Naive thymus-derived CD4-positive, alpha-beta T cell (primary cell): ENCODE measurements at places on chromosomes 1 and 21.

DNA sequence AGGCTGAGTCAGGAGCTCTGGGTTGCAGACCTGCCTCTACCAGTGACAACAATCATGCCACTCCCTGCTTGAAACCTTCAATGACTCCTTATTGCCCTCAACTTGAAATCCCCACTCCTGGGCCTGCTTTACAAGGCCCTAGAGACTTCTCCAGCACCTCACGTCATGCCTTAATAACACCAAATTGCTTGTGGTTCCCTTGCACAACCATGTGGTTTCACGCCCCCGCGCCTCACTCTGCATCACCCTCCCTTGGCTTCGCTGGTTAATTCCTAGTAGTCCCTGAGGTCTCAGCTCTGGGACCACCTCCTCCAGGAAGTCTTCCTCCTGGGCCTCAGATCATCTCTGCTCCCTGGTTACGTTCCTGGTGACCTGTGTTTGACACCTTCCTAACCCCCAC is 33.0 kb downstream of the EPHA2 start:
- no peaks in the 10 kb centered on the region for H3K36me3 ChIP-seq
- H3K27me3 ChIP-seq = no peaks in the 10 kb centered on the region
- no peaks in the 10 kb centered on the region for H3K4me1 ChIP-seq
- no peak overlapping the region for H3K4me3 ChIP-seq
- no peak overlapping the region for H3K27ac ChIP-seq

DNA sequence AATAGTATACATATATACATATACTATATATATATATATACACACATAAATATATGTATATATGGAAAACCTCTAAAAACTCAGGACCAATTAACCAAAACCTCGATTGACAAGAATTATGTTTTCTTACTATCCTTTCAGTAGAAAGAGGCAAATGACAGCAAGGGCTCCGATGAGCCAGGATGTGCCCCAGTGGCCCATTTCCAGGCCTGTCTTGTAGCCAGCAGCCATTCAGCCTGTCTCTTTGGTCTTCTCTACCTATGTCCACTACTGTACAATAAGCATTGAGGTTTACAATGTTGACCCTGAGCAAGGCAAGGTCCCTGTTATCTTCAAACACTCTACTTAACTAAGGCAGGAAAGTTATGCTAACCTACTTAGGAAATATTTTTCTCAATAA is 9.8 kb downstream of the KCNA2 start:
- H3K27ac ChIP-seq = no peak overlapping the region
- H3K4me1 ChIP-seq = no peaks in the 10 kb centered on the region
- no peak for DNase-seq
- H3K27me3 ChIP-seq = no peaks in the 10 kb centered on the region
- no peak overlapping the region for H3K4me3 ChIP-seq

DNA sequence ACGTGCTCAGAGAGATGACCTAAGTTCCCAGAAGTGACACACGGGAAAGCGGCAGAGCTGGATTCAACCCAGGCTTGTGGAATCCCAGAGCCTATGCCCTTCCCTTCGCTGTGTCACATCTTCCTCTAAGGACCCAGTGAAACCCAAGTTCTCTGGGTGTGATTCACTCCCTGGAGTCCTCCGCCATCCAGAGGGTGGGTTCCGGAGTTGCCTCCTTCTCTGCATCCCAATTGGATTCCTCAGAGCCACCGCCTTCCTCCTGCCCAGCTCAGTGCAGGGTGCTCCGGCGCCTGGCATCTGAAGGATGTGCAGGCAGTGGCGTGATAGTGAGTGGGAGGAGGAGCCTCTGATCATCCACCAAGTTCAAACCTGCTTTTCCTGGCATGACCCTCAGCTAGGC is 20.7 kb upstream of the RCC2 start:
- no peaks in the 10 kb centered on the region for H3K27me3 ChIP-seq
- DNase-seq = no peak
- no peaks in the 10 kb centered on the region for H3K36me3 ChIP-seq

- no peak for DNase-seq
- no peaks in the 10 kb centered on the region for H3K27me3 ChIP-seq
- no peak overlapping the region for H3K27ac ChIP-seq
- no peaks in the 10 kb centered on the region for H3K4me1 ChIP-seq
- no peak overlapping the region for H3K4me3 ChIP-seq
Observed at GRCh38 chr1:247324204-247324787, 7.4 kb downstream of the ZNF496 start.

GRCh38 chr1:62286786-62287224 is 32.4 kb downstream of the KANK4 start:
- H3K4me1 ChIP-seq = no peaks in the 10 kb centered on the region
- no peak overlapping the region for H3K27ac ChIP-seq
- no peak overlapping the region for H3K4me3 ChIP-seq
- H3K27me3 ChIP-seq = no peaks in the 10 kb centered on the region

DNA sequence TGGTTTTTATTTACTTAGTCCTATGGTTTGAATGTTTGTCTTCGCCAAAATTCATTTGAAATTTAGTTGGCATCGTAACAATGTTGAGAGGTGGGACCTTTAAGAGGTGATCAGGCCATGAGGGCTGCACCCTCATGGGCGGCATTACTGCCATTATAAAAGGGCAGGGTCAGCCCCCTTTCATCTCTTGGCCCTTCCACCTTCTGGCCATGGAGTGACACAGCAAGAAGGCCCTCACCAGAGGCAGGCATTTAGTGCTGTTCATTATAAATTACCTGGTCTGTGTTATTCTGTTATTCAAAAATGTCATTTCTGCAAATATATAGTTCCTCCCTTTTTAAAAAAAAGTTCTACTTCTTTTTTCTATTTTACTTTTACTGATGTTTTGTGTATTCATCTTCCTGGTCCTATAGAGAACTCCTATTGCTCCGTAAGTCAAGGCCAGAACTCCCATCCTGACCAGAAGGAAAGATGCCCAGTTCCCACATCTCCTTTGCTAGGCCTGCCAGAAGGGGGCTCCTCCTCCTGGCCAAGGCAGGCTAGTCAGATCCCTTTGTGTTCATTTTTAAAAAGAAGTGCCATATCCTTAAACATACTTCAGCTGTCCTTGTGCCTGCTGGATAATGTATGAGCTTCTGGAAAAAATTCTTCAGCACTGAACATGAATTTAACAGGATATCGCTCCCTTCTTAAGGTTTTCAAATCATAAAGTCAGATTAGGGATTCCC is 10.0 kb upstream of the LBR start:
- no peaks in the 10 kb centered on the region for H3K4me1 ChIP-seq
- DNase-seq = no peak
- H3K27ac ChIP-seq = no peak overlapping the region
- no peaks in the 10 kb centered on the region for H3K36me3 ChIP-seq
- H3K4me3 ChIP-seq = no peak overlapping the region

DNA sequence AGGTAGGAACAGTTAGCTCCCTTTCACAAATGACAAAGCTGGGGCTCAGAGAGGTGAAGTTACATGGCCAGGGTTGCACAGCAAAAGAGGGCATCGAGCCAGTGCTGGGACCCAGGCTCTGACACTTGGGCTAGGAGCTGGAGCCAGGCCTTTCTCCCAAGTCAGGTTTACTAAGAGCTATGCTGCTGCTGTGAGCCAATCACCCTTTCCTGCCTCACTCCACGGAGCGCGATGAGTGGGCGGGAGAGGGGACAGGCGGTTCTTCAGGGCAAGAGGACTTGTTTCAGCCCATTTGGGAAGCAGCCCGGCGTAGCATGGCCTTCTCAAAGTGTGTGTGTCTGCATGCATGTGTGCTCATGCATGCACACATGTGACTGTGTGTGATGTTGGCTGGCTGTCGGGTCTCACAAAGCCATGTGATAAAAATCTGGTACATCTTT is 10.6 kb downstream of the ID3 start:
- H3K4me3 ChIP-seq = no peak overlapping the region
- H3K36me3 ChIP-seq = no peaks in the 10 kb centered on the region
- H3K27me3 ChIP-seq = no peaks in the 10 kb centered on the region
- H3K27ac ChIP-seq = no peak overlapping the region

- H3K36me3 ChIP-seq = no peaks in the 10 kb centered on the region
- H3K27ac ChIP-seq = no peak overlapping the region
- no peaks in the 10 kb centered on the region for H3K4me1 ChIP-seq
- no peak for DNase-seq
- H3K4me3 ChIP-seq = no peak overlapping the region
- no peaks in the 10 kb centered on the region for H3K27me3 ChIP-seq
Observed at GRCh38 chr1:213649373-213649772, 338.4 kb upstream of the PROX1 start.

GRCh38 chr1:165886193-165886592 is 58.8 kb downstream of the UCK2 start:
- H3K4me1 ChIP-seq = no peaks in the 10 kb centered on the region

DNA sequence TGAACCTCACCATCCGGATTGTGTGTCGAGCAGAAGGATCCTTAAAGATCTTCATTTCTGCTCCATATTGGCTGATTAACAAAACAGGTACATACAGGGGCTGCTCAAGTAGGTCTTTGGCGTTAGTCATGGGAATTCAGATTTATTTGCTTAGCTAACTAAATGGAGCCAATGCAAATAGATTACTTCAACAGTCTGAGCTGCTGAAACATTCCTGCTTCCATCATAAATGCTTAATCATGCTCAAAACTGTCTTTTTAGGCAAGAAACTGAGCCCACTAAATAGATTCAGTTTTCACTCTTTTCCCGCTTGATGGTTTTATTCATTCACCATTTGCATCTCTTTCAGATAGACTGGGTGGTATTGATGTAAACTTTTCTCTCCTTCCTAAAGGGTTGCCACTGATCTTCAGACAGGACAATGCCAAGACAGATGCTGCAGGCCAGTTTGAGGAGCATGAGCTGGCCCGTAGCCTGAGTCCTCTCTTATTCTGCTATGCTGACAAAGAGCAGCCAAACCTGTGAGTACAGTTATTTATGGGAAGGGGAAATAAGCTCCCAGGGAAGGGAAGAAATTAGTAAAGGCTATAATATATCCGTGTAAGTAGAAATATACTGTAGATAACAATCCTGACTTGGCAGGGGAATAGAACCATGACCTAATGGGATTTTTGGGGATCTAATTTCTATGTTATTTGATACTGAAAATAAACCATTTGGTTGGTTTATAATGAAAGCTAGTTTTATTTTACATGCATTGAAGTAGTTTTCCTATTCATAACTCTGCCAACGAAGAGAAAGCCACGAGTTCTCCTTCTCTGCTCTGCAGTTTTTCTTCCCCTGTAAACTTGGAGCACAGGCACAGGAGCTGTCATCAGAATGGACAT is 126.4 kb downstream of the VPS13D start:
- no peaks in the 10 kb centered on the region for H3K4me1 ChIP-seq
- H3K4me3 ChIP-seq = no peak overlapping the region
- no peak for DNase-seq
- peaks cover 22% of the 10 kb centered on the region for H3K36me3 ChIP-seq

DNA sequence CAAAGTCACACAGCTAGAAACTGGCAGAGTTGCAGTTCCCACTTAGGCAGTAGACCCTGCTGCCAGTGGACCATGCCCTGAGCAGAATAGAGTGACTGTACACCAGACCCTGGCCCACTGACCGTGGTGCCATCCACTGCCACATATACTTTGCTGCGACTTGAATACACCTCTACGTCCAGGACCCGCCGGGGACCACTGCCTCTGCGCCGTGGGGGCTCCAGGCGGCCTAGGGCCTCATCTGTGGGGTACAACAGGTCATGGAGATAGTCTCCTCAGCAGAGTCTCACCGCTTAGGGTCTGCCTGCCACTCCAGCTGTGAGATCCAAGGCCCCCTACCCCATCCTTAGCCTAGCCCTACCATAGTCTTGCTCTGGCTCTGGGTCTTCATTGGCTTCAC is 1.6 kb downstream of the POMGNT1 start:
- DNase-seq = no peak
- H3K27me3 ChIP-seq = no peaks in the 10 kb centered on the region
- peaks cover 53% of the 10 kb centered on the region for H3K36me3 ChIP-seq
- H3K27ac ChIP-seq = peak overlapping the region; percentile 90

DNA sequence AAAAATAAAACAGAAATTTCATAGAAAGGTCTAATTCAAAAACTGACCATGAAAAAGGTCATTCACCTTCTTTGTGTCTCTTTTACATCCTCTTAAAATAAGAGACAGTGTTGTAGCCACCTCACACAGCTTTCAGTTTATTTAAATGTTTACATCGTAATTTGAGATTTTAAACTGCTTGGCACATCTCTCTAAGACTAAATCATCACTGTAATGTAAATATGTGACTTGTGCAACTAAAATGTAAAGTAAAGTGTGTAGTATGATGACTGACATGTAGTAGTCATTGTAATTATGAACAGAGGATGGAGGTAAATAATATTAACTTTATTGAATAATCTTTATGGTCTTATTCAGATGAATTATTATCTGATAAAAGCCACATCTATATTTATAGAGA is 283.9 kb downstream of the KCNT2 start:
- no peak overlapping the region for H3K27ac ChIP-seq
- no peaks in the 10 kb centered on the region for H3K4me1 ChIP-seq
- no peaks in the 10 kb centered on the region for H3K27me3 ChIP-seq
- H3K36me3 ChIP-seq = no peaks in the 10 kb centered on the region

DNA sequence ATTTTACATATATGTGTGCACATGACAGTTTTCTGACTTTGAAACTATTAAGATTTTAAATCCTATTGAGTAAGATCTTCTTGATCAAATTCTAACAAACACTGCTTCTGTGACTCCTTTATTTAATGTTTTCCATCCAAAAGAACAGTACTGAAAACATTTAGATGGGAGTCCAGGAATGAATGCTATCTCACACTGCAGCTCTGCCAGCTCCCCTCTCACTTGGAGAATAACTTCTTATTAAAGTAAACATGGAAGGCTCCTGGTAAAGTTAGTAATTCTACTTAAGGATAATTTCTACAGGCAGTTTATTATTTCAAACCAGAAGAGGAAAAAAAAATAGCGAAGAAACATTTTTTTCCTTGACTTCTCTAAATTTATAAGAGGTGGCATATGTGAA is 349.1 kb downstream of the DPYD start:
- no peaks in the 10 kb centered on the region for H3K4me1 ChIP-seq
- H3K27ac ChIP-seq = no peak overlapping the region
- no peak for DNase-seq

DNA sequence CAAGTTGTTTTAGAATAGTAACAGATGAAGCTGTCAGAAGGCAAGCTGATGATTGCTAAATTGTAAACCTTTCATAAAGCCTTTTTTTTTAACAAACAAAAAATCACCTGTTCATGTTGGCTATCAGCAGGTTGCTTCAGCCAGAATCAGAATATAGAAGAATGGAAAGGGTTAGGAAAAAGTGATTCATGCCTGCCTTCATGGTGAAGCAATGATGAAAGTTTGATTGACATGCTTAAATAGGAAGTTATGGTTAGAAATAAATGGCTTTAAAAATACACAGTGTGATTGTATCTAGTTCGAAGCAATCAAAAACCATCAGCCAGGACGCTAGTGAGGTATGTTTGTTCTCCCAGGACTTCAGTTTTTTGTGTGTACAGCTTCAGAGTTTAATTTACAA is 37.9 kb downstream of the GABPA start:
- H3K4me3 ChIP-seq = no peak overlapping the region
- H3K4me1 ChIP-seq = no peaks in the 10 kb centered on the region
- no peaks in the 10 kb centered on the region for H3K27me3 ChIP-seq
- no peaks in the 10 kb centered on the region for H3K36me3 ChIP-seq

GRCh38 chr1:98792123-98792522 is 130.6 kb downstream of the SNX7 start:
- H3K4me3 ChIP-seq = no peak overlapping the region
- H3K4me1 ChIP-seq = peaks cover 5% of the 10 kb centered on the region
- no peak overlapping the region for H3K27ac ChIP-seq
- no peaks in the 10 kb centered on the region for H3K27me3 ChIP-seq
